ENCODE measurements at places on chromosomes 16 and 17.
A peak's percentile ranks its signal among the peaks of the same experiment; 100 is the strongest.

DNA sequence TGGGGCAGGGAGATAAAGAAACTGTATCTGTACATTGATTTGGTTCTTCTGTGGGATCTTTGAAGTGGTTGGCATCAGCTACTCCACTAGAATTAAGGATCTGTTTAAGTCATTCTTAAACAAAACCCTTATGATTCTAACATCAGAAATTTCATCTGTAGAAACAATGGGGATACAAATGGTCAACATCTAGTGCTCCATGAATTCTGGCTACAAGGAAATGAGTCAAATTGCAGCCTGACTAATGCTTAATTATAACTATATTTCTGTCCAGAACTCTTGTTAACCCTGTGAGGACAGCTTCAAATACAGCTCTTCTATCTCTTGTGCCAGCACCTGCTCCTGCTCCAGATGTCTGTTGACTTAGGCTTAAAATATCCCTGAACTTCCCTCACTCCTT is 13.9 kb upstream of the GINS3 start:
- DNase-seq: no peak

DNA sequence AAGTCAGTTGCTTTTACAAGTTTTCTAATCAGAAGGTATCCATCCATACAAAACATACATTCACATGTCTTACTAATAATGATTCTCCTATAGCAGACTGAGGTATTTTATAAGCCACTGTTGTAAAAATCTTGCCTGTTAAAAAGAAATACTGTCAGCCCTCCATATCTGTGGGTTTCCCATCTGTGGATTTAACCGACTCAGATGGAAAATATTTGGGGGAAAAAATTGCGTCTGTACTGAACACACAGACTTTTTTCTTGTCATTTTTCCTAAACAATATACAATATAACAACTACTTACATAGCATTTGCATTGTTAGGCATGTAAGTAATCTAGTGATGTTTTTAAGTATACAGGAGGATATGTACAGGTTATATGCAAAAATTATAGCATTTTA is 90.4 kb downstream of the PARN start:
- DNase-seq: no peak

DNA sequence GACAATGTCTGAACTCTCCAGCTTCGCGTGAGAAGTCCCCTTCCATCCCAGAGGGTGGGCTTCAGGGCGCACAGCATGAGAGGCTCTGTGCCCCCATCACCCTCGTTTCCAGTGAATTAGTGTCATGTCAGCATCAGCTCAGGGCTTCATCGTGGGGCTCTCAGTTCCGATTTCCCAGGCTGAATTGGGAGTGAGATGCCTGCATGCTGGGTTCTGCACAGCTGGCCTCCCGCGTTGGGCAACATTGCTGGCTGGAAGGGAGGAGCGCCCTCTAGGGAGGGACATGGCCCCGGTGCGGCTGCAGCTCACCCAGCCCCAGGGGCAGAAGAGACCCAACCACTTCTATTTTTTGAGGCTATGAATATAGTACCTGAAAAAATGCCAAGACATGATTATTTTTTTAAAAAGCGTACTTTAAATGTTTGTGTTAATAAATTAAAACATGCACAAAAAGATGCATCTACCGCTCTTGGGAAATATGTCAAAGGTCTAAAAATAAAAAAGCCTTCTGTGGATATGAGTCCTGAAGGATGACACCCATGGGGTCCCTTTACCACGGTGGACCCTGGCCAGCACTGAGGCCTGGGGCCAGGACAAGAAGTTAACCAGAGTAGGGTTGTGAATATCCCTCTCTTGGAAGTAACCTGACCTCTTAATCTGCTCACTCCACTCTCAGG is 10.5 kb upstream of the ITGAD start:
- DNase-seq: peak; percentile 27

GRCh38 chr17:62690168-62690897 is 62.9 kb downstream of the MRC2 start:
- no peak for DNase-seq

- no peak for DNase-seq
These were observed 13.7 kb upstream of the TAT start for GRCh38 chr16:71590584-71590983.

GRCh38 chr17:48016112-48016511 is 21.5 kb downstream of the COPZ2 start:
- no peak for DNase-seq

DNA sequence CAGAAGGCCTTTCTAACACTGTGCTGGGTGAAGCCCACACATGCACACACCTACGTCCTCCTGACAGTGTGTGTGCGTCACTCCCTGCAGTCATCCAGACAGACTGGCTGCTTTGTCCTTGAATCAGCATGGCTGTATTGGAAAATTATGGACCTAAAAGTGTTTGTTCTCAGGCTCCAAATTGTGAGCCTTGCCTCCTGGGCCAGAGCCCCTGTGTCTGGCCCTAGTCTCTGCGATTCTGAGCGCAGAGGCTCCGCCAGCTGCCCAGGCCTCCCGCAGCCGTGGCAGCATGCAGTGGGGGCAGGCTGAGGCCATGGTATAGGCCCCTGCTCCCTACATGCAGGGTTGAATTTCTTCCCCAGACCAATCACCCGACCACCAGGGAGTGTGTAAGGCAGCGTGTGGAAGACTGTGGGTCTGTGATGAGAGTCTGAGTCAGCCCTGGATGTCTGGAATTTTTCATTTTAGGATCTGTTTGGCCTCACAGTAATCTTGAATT is 166.9 kb downstream of the LGALS9B start:
- no peak for DNase-seq

GRCh38 chr16:51129105-51129504 is 22.0 kb downstream of the SALL1 start:
- DNase-seq: no peak

DNA sequence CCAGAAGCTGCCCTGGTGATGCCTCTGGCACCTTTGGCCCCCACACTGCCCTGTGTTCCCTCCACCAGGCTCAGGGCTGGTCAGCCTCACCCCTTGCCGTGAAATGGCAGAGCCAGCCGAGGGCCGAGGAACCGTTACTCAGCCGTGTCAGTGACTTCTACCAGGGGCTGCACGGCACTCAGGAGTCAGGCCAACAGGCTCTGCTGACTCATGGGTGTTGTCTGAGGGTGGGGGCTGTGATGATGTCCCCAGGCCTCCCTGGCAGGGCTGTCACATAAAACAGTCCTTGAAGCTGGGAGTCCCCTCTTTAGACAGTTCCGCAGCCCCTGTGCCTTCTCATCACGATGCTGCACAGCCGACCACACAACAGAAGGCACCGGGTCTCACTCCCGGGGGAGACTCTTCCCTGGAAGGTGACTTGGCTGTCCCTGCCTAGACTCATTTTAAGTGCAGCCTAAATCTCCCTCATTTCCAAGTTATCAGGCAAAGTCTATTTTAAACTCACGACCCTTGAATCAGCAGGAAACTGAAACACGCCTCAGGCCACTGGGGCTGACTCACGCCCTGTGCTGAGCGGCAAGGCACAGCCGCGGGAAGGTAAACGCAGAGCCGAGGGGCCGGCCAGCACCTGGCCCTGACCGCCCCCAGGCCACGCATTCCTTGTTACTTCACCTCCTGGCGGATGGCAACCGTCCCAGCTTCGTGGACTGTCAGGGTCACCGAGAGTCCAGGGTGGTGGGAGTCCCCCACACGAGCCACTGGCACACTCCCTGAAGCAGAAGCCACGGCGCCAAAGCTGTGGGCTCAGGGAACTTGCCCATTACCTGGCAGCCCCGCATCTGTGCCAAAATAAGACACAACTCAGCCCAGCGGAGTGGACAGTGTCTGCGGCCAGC is 102.6 kb downstream of the ZNF778 start:
- no peak for DNase-seq

DNA sequence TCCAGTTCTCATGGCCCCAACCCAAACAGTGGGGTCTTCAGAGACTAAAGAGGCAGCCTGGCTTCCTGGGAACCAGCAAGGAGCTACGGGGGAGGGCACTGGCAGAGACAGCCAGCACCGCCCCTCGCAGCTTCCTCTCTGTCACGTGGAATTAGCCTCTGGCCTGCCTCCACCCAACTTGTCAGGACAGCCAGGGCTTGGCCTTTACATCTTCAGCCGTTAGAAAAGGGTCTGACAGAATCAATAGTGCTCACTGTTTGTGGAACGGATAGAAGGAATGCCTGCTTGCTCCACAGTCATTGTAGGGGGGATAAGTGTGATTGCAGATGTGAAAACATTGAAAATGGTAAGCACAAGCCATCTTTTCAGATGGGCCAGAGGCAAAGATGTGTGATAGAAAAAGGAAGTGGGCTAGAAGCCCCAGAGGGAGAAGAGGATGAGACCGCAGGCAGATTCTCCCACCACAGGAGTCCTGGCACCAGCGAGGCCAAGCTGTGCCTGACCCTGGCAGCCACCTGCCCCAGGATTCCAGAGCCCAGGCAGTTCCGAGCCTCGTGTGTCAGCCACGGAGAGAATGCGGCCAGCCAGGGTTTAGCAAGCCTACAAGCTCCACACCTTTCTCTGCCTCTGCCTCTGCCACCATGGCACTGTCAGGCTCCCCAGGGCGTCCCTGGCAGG is 18.6 kb downstream of the GRIN2C start:
- no peak for DNase-seq

DNA sequence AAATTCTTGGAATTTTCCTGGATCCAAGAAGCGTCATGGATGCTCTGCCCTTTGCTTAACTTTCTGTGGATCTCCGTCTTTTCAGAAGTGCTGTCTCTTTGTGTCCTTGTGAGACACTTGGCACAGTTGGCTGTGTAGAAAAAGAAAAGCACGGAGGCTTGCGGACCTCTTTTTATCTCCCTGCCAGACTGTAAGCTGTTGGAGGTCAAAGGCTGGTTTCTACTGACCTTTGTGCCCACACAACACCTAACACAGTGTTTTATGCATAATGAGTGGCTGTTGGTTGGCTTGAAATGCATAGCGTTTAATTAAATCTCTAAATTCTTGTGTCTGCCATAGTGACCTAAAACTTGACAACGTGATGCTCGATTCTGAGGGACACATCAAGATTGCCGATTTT is 75.7 kb upstream of the CACNG3 start:
- no peak for DNase-seq

- no peak for DNase-seq
These were observed at the start of gene OR1G1 for GRCh38 chr17:3127451-3127850. OR1G1 (minus strand) TSS chr17:3127551; CDS start chr17:3127551, 0 bp downstream.

- no peak for DNase-seq
These were observed 10.0 kb downstream of the HS3ST6 start for GRCh38 chr16:1908184-1908583.

DNA sequence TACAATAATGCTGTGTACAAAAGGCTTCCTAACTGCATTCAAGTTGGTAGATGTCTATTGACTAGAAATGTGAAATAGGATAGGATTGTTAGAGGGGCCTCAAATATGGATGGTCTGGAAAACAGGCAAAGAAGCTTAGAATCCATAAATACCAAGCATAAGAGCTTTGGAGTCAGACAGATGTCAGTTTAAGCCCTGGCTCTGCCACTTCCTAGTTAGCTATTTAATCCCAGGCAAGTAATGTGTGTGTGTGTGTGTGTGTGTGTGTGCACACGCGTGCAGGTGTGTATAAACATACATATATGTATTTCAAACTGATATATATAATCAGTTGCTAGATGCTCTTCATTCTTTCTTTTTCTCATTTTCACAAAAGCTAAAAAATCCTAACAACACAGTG is 66.7 kb downstream of the MMD start:
- no peak for DNase-seq

DNA sequence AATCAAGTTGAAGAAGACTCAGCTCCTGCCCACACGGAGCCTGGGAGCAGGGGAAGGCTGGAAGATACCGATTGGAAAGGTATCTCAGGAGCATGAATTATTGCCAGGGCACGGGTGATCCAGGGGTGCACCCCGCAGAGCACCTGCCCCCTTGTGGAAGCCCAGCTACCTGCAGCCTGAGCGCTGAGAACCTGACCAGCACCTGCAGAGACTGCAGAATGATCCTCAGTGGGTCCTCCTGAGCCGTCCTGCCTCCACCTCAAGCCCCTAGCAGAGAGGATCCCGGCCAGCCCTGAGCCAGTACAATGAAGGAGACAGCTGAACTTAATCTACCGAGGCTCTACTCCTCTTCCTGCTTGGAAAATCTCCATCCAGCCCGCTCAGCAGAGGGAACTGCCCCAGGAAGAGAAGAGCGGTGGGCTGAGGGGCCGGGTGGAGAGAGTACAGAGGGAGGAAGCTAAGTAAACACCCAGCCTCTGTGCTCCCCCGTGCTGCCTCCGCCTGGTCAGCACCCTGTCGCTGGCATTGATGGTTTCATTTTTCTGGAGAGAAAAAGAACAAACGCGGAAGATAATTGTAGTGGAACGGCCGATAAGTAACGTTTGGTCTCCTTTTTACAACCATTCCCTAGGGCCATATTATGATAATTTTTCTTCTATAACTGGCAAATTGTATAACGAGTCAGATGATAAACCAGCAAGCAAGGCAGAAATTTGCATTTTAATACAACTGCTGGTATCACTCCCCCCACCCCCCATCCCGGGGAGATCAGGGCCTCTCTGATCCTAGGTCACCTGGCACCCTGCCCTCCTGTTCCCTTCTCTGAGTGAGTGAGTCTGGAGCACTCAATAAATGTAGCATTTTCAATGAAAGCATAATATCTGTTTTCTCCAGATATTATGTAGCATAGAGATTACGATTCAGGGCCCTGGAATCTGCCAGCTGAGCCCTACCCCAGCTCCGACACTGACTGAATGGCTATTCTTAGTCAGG is 204.5 kb upstream of the RPL38 start:
- peak; percentile 50 for DNase-seq

GRCh38 chr17:73768691-73769090 is 124.4 kb upstream of the SDK2 start:
- DNase-seq: no peak

DNA sequence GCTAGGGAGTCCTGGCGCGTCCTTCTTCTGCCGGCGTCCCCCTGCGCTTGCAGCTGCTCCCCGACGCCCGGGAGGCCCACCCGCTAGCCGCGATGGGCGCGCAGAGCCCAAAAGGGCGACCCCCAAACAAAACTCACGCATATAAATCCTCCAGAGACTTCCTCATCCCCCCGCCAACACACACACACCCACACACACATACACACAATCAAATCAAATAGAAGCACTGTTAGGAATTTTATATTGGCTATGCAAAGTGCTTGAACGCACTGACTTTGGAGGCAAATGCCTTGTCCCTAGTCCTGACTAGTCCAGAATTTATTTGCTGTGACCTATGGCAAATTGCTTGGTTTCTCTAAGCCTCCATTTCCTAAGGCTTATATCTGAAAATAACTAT is 23.8 kb upstream of the CRYM start:
- DNase-seq: no peak

DNA sequence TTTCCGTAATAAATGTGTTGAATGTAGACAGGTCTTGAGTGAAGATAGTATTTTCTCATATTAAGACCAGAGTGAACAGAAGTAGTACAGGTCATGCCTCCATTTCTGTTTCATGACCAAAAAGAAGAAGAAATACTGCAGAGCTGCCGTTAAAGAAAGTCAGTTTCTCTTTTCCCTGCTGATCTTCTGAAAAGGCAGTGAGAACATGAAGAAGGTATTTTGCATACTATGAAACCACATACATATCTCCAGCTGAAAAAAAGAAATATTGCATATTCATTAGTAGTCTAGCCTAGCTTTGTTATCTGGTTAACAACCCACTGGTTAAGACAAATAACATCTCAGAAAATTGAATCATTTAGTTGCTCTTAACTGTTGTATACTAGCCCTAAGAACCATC is 138.4 kb downstream of the PHKB start:
- DNase-seq: no peak

Measured in stimulated activated CD4-positive, alpha-beta T cell treated with anti-CD3 and anti-CD28 coated beads, Interleukin-1b, Interleukin-23, amount 100 ng/mL, for 4 hours (primary cell).